ENCODE measurements at places on chromosomes 12 and 14. TPM values are rescaled to one million over a fixed set of nuclear protein-coding genes. Genes with fewer than 3 reads are reported as not detected.

The ANO2 gene
- 0.13 TPM for total RNA-seq

The CISTR gene
- not detected for total RNA-seq

The SLC22A17 gene
- 3.6 TPM for total RNA-seq

- no peak for DNase-seq
Observed at GRCh38 chr12:46259713-46260112, 9.1 kb downstream of the SLC38A1 start.

DNA sequence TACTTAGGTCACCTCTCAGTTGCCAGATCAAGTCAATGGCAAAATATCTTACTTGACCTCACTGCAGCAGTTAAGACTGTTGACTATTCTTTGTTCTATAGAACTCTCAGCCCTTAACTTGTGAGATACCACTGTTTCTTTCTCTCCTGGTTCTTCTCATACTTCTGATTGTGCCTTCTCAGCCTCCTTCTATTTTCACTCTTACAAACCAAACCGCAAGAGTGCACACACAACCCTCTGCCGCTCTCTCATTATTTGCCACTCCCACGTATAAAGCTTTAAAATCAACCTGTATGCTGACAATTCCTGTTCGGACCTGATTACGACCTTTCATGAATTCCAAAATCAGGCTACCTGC lies 4.5 kb downstream of the E2F7 start:
- DNase-seq = no peak

- no peak for DNase-seq
Observed at GRCh38 chr12:55227643-55228042, 6.8 kb downstream of the OR10A7 start.
